ENCODE measurements at places on chromosomes 6 and 20.

- DNase-seq: no peak
Measured at GRCh38 chr6:105326833-105327770, 75.8 kb downstream of the PREP start.

GRCh38 chr20:38221119-38221589 lies 39.4 kb downstream of the KIAA1755 start:
- no peak for DNase-seq

DNA sequence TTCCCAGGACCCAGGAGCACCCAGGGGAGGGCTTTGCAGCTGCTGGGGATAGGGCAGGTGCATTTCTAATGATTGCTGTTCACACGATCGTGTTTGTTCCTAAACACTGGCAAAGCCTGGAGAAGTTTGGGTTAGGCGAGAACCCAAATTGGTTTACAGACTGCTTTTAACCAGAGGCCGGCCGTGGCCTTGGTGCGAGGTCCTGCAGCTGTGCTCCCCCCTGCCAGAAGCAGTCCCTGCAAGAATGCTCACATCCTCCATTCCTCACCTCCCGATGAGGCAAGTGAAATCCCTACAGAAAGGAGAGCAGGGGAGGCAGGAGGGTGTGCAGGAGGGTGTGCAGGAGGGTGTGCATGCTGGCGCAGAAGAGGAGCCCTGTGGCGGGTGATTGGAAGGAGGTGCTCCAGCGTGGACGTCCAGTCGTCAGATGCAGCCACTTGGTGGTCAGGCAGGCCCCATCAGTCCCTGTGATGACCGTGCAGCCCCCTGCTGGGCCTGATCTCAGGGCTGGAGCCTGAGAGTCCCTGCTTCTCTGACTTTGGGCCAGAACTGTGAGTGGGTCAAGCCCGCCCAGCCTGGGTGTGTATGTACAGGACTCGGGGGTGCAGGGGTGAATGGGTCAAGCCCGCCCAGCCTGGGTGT lies 55.7 kb upstream of the FRMD1 start:
- no peak for DNase-seq

DNA sequence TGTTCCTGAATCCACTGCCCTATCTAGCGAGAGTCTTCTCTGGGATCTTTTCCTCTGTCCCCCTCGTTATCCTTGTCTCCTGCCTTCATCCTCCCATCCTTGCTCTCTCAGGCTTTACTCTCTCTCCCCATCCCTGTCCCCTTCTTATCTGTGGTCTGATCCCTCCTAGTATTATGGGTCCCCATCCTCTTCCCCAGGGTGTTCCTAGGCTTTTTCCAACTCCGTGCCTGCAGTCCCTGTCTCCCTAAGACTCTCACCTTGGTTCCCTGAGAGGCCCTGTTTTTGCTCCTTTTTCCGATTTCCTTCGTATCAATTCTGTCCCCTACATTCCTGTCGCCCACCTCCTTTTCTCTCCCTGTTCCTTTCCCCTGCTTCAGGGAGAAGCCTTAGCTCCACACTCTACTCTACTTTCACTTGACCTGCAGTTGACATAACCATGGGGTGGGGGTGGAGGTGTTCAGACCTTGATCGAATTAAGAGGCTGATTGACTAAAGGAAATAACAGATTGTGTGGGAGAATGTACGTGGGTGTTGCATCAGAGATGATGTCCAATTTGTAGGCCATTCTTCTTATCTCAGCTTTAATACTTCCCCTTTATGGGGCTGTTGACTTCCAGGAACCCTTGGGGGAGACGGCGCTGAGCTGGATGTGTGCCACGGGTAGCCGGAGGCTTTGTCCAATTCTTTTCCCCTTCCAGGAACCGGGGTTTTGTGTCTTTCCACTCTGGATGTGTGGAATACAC lies 905 bp downstream of the PPARD start:
- no peak for DNase-seq

DNA sequence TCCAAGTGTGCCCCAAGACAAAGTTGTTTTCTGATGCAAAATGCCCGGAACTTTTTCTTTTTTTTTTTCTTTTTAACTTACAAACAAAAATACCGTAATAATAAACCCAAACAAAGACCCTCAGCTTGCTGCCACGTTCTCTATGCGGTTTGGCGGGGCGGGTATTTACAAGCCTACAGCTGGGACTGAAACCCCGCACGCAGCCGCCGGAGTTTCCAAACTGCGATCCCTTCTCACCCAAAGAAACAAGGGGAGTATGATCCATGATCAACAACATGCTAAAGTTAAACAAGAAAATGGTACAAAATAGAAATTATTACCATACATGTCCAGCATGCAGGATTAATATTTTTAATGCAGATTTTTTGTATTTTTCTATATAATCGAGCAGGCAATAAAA lies 2.1 kb downstream of the MAFB start:
- no peak for DNase-seq

DNA sequence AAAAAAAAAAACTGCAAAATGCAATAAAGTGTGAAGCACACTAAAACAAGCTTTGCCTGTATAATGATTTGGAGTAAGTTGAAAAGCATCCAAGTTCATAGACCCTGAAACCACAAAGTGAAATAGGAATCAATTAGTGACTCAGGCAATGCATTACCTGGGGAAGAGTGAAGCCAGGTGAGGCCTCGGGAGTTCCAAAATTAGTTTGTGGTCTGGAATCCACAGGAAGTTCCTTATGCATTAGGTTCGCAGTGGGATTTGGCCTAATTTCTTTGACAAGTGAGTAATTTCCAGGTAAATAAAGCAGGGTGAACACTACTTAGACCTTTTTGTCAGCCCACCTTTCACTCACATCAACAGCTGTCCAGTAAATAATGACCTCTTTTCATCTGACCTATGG lies 490.8 kb downstream of the CBLN4 start:
- no peak for DNase-seq

DNA sequence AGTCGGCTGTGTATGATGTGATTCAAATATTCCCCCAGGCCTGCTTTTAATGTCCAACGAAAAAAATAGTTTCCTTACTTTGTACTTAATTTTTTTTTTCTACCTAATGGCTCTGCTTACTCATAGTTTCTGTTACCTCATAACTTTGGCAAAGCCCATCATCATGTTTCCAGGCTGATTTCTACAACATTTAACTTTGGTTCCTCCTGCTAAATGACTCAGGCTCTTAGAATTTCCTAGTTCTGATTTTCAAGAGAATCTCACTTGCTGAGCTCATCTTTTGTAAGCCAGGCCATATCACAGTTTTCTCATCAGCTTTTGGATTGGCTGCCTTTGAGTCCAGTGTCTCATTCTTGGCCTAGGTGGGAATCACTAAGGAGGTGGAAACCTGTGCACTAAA lies 323.1 kb downstream of the HDGFL1 start:
- DNase-seq: no peak

Measured in cortex of kidney (tissue), 1 donor.